ENCODE measurements at places on chromosomes 11 and 22. TPM values are rescaled to one million over a fixed set of nuclear protein-coding genes. Genes with fewer than 3 reads are reported as not detected.

- no peak for DNase-seq
Measured at GRCh38 chr22:27097506-27097905, 440.1 kb downstream of the MIAT start.

GRCh38 chr11:79117488-79117887 lies 323.3 kb downstream of the TENM4 start:
- no peak for DNase-seq

DNA sequence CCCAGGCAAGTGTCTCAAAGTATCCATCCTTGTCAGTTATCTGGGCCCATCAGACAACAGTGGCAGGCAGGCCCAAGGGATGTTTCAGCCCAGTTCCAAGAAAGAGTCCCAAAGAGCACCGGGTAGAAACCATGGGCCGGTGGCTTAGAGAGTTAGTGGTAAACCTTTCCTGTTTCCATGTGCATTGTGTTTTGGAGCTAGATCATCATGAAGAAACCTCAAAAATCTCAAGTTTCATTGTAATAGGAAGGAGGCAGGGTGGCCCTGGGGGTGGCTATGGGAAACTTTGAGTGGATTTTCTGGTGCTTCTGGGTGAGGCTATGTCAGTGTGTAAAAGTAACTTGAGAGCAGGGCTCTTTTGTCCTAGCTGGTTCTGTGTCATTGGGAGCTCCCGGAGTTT lies 68.1 kb downstream of the UBASH3B start:
- DNase-seq: no peak

GRCh38 chr11:61266602-61267001 lies 25.6 kb downstream of the PGA5 start:
- DNase-seq: no peak

DNA sequence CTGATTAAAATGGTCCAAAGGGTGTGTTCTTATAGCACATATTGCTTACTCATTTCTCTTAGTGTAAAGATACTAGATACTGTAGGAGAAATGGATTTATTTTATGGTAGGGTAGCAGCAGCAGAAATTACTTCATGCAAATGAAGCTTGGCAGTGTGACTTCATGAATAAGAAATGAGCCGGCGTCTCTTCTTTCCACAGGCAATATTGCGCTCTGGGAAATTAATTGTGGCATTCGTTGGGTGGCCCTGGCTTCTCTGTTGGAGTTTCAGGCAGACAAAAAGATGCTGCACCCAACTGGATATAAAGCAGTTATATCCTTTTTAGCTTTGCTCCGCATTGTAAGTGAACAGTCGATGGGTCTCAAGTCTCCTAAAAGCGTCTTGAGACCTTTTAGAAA lies 211.0 kb upstream of the NAV2 start:
- no peak for DNase-seq

- no peak for DNase-seq
Measured at GRCh38 chr11:84319863-84320262, 1033.7 kb upstream of the CCDC90B start.

DNA sequence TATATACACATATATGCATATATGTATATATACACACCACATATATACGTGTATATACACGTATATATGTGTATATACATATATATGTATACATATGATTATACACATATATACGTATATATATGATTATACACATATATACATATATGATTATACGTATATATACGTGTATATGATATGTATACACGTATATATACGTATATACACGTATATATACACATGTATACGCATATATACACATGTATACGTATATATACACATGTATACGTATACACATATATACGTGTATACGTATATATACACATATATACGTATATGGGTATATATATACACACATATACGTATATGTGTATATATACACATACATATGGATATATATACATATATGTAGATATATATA lies 62.1 kb upstream of the HMGXB4 start:
- no peak for DNase-seq

DNA sequence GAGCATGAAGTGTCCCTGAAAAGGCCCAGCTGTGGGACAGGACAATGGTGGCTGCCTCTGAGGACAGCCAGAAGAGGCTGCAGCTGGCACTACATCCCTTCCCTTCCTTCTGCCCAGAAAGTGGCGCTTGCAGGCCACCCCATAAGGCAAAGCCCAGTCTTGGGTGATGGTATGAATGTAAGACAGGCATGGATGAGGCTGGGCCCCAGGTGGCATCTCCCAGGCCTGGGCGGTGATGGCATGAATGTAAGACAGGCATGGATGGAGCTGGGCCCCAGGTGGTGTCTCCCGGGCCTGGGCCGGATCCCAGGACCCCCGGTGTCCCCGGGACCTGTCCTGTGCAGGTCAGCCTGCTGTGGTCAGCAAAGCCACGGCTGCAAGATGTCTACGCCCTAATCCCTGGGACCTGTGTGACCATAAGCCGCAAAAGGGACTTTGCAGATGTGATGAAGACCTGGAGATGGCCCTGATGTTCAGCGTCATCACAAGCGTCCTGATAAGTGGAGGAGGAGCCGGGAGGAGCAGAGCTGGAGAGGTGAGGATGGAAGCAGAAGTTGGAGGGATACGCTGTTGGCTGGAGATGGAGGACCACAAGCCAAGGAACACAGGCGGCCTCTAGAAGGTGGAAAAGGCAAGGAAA lies 181.1 kb downstream of the CTTN start:
- DNase-seq: peak; percentile 34

- DNase-seq: no peak
Measured at GRCh38 chr11:119297938-119298337, 19.0 kb downstream of the MCAM start.

DNA sequence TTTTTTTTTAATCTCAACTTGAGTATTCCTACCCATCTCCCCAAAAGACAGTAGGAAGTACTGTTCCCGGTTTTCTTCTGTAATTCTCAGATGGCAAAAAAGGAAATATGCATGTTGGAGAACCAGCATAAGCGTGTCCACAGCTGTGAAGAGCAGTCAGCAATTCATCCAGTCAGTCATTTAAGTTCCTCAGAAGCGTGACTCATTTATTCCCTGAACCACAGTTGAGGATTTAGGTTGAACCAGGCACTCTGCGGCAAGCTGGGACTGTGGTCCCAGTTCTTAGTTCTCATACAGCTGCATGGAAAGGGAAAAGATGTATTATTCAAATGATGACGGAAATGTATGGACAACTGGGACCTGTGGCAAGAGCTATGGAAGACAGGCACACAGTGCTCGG lies 61.0 kb upstream of the MYO18B start:
- DNase-seq: no peak

- no peak for DNase-seq
Measured at GRCh38 chr11:108703916-108704315, 39.0 kb downstream of the DDX10 start.

- no peak for DNase-seq
Measured at GRCh38 chr11:88101881-88102597, 73.2 kb downstream of the RAB38 start.

MRGPRX4 gene
- not detected for total RNA-seq

TMPRSS4 gene
- total RNA-seq: not detected

OR56A1 gene
- total RNA-seq: 0.03 TPM

YPEL1 gene
- total RNA-seq: 2.2 TPM

MS4A4E gene
- not detected for total RNA-seq

TMEM191C gene
- 0.42 TPM for total RNA-seq
